ENCODE measurements at places on chromosomes 11 and 22.

DNA sequence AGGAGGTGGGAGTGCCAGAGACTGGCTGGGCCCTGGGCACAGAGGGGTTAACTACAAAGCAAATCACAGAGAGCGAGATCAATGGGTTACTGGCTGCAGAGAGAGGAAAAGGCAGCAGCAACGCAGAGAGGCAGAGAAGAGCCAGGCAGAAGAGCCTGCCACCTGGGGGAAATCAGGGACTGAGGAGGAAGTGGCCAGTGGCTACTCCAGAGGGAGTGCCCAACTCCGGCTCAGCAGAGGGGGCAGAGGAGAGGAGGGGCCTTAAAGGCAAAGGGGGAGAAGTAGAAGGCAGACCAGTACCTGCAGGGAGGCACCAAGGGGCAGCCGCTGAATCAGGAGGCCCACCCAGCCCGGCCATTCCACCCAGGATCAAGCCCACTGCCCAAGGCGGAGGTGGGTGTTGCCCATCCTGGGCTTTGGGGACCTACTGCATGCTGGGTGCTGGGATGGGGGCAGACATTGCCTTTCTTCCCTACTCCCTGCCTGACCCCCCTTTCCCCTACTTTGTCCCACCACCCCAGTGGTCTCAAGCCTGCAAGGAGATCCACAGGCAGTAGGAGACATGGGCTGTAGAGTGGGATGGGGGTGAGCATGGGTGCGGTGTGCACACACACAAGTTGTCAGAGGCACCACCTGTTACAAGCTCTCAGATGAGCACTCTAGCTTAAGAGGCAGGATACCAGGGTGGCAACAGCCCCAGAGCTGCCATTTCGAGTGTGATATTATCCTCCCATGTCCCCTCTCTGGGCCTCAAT is 926 bp upstream of the GALR3 start:
- no peak for DNase-seq

DNA sequence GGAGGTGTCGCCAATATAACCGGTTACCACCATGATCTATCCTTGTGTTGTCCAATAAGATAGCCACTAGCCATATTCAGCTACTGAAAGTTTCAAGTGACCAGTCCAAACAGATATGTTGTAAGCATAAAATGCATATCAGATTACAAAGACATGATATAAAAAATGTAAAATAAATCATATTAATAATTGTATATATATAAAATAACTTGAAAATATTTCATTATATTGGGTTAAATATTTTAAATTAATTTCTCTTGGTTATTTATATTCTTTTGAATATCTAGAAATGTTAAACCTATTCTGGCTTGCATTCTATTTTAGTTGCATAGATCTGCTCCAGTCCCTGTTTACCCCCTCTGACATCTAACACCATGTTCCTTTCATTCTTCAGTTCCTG is 121.7 kb upstream of the SEZ6L start:
- no peak for DNase-seq

- no peak for DNase-seq
Observed at GRCh38 chr22:45268167-45268957, 16.4 kb upstream of the UPK3A start.

DNA sequence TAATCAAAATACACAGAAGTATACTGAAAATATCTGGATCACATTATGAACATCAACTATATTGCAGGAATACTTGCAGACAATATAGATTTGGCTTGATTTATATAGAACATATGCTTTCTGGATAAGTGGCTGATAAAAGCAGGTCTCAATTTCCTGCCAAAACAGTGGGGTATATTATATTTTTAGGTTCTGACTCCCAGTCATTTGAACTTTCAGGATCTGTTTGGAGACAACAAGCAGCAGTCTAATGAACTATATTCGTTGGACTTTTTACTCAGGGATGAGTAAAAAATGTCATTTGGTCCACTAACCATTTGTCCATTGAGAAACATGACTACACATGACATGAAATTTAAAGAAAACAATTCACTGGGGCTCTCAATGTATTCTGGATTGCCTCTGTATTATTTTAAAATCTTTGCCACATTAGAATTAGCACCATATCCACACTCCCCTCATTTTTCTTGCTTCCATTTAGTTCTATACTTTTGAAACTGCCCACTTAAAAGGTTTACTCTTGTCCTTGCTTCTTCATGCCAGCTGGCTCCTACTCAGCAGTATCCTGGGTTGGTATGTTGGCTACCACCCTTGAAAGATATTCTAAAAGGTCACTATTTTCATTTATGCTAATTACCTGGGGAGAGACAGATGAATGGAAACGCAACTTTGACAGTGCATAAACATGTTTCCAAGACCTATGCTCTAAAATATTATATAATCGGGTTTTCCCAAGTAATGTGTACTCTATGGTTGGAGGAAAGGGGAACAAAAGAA is 153.0 kb downstream of the APOL5 start:
- no peak for DNase-seq

DNA sequence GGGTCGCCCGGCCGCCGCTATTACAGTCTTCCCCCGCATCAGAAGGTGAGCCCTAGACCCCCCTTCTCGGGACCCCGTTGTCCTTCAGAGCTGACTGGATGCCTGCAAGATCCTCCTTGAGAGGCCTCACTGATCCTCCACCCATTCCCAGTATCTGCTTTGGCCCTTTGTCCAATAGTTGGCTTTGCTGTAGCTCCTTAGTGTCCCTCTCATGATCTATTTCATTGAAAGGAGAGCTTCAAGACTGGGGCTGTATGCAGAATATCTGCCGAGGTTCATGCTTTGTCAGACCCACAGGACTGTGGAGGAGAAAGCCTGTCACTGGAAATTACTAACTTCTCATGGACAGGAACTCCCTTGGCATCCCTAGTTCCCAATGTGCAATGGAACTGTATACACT is 499 bp downstream of the DLAT start:
- no peak for DNase-seq

- DNase-seq, result peak; percentile 51
Observed at GRCh38 chr11:96303064-96303463, 39.9 kb downstream of the MAML2 start.

DNA sequence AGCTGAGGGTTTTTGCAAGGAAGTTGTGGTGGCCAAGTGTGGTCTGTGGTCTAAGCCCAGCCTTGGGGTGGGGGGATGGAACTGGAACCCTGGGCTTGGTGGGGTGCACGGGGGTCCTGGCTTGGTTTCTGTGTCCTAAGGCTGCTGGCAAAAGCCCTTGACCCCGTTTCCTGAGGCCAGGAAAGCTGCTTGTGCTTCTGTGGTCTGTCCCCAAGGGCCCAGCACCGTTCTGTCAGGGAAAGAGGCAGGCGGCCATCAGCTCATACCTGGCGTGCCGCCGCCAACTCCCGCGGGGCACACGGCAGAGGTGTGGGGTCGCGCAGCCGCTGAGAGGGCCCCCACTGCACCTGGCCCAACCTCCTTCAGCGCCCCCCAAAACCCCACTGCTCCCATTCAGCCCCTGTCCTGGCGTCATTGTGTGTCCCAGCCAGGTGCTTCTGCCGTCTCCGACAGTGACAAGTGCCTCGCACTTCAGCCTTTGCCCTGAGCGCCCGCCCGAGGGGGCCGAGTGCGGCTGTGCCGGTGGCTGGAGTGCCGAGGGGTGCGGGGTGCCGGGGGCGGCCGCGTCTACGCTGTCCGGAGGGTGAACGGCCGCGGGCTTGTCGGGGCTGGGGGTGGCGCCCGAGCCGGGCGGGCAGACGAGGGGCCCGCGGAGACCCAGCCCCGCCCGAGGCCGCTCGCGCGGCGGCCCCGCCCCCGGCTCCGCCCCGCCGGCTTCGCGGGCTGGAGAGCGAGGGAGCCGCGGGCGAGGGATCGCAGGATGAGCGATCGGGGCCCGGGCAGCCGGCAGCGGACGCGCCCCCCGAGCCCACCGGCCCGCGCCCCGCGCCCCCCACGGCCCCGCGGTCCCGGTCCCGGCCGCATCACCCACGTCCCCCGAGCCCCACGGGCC is at the start of gene CNIH2:
Gene CNIH2 (plus strand): TSS at position 705 of the 892 bp plus-strand sequence. CDS start 282 bp downstream, outside the sequence.
- no peak for DNase-seq

- DNase-seq, result no peak
Observed at GRCh38 chr11:1201395-1202153, 21.3 kb upstream of the MUC5B start.

GRCh38 chr11:10380921-10381320 is 74.1 kb upstream of the AMPD3 start:
- DNase-seq, result no peak

GRCh38 chr11:3375552-3375951 is 3.4 kb downstream of the ZNF195 start:
- no peak for DNase-seq

DNA sequence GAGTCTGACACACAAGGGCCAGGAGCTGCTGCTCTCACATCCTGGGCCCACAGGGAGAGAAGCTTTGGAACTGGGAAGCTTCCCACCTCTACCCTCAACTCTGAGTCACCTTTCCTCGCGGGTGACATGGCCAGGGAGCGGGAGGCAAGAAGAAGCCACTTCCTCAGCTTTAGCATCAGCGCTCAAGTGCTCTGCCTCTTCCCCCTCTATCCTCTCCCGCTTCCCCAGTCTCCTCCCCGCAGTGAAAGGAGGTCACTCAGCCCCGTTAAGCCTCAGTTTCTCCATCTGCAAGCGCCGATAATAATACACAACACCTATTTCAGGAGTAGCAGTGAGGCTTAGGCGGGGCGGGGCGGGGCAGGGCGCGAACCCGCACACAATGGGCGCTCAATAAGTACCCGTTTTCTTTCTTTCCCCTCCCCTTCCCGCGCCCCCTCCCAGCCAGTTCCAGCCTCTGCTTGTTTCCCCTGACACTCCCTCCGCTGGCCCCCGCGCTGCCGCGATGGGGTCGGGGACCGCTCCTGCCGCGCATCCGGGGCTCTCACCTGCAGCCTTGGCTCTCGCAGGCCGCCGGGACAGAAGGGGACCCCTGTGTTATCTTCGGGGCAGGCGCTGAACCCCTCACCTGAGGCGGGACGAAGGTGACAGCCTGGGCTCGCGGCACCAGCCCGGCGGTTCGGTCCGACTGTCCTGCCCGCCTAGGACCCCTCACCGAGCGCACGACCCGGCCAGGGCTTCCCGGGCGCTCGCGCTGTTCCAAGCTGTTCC is 892 bp downstream of the GDPD5 start:
- no peak for DNase-seq

GRCh38 chr11:70470127-70470526 is 71.8 kb downstream of the CTTN start:
- DNase-seq, result no peak

DNA sequence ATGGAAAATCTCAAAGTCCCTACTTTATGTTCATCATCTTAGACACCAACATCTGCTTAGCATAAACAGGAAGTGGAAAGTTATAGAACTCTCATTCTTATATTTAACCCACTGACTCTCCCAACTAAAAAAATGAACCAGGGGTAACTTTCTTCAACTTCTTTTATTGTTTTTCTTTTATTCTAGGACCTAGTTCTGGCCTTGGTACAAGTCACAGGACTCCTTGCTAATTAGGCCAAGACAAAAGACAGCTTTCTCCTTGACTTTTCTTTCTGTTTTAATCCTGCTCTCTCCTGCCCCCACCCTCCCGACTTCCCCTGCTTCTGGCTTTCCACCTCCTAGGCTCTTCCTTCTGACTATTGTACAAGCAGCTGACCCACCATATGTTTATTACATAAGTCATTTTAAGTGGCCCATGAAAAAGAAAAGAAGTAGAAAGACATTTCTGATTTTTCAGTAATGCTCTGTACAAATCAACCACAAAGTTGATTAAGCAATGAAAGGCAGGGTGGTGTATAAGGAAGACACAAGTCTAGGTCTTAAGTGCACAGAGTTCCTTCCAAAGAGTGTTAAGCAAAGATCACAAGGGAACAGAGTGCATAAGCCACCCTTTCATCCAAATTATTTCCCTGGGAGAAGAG is 18.3 kb downstream of the JAML start:
- no peak for DNase-seq

DNA sequence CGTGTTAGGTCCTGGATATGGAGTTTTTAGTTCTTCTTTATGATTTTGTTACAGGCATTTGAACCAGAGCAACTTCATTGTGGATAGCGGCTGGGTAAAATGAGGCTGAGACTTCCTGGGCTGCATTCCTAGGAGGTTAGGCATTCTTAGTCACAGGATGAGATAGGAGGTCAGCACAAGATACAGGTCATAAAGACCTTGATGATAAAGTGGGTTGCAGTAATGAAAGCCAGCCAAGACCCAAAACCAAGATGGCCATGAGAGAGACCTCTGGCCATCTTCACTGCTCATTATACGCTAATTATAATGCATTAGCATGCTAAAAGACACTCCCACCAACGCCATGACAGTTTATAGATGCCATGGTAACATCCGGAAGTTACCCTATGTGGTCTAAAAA is 23.4 kb upstream of the CLMP start:
- no peak for DNase-seq

DNA sequence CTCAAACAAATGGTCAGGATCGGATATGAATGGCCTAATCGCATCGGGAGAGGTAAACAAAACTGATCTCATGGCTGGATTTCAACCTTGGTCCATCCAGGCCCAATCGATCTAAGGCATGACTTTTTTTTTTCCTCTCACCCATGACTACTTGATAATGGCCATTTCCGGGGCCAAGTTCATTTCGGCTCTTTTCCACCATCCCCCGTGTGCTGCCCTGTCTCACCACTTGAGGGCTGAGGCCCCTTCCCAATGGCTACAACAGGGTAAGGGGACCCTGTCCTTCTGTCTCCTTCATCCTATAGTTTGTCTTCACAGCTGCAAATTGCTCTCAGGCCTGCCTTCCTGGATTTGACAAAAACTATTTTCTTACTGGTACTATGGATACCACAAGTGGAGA is 26.7 kb downstream of the GRAP2 start:
- DNase-seq, result no peak

- no peak for DNase-seq
Observed at GRCh38 chr11:76615950-76616349, 54.6 kb downstream of the LRRC32 start.

- no peak for DNase-seq
Observed at GRCh38 chr11:57896361-57897145, 127.1 kb upstream of the OR9Q1 start.

DNA sequence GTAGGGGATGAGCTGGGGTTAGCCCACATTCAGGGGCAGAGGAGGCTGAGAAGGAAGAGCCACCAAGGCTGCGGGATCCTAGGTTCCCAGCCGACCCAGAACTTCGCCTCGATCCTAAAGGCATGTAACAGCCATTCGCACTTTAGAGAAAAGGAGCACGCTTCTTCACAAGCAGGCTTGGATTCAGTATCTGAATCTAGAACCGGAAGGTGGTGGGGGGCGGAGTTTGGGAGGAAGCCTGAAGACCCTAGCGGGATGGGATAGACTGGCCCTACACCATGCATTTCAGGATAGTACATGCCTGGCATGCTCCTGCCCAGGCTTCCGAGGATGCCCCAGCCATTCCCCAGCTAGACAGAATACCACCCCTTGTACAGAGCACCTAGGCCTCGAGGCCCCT is 4.4 kb downstream of the SCARF2 start:
- DNase-seq, result no peak

GRCh38 chr22:19085233-19085718 is 36.9 kb downstream of the DGCR2 start:
- DNase-seq, result peak; percentile 20

- DNase-seq, result no peak
Observed at GRCh38 chr11:3904228-3904627, 48.8 kb downstream of the STIM1 start.

- DNase-seq, result no peak
Observed at GRCh38 chr22:18114976-18115652, 4.5 kb downstream of the TUBA8 start.

- no peak for DNase-seq
Observed at GRCh38 chr22:50436841-50437341, 37.9 kb downstream of the SBF1 start.
